ENCODE measurements at places on chromosomes 11 and 22.
A peak's percentile ranks its signal among the peaks of the same experiment; 100 is the strongest.

- DNase-seq, result no peak
These were observed 31.6 kb upstream of the MYH9 start for GRCh38 chr22:36419177-36419911.

DNA sequence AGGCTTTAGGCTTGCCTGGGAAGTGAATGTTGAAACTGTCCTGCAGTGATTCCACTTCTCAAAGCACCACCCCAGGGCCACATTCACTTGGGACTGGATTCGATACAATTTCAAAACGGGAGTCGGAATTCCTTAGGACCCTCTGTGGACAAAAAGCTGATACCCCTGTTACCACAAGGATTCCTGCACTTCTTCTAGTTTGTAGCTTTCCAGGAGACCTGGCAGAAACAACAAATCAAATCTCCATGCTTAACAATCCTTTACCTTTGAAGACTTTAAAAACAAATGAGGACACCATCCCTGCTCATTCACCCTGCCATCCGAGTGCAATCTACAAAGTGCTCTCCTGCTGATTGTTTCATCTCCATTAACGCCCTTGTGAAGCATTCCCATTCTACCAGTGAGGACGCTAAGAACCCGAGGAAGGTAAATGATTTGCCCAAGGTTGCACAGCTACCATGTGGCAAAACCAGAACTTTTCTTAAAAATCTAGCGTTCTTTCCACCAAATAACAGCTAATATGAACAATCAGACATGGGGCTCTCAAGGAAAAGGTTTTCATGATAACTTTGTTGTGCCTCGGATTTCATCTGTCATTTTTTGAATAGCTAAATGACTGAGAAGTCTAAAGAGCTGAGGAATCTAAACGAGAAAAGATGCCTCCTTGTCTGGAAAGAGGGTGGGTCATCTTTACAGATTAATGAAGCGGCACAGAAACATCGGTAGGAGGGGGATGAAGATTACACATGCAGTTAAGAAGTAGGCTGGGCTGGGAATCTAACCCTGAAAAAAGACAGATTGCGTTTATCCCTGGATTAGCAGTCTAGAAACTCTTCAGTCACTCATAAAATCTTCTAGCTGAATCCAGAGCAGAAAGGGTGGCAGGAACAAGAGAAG is 720 bp upstream of the MPZL2 start:
- DNase-seq, result no peak

DNA sequence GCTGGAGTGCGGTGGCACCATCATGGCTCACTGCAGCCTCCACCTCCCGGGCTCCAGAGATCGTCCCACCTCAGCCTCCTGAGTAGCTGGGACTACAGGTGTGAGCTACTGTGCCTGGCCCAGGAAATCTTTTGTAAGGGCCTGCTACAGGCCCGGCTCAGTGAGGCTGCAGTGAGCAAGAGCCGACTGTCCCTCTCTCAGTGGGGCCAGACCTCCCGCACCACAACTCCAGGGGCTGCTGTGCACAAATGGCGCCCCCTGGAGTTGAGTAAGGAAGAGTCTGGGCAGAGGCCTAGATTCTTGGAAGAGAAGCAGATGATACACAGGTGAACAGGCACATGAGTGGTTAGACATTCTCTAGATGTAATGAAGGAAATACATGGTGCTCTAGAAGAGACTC is 7.0 kb downstream of the SERHL2 start:
- DNase-seq, result no peak

DNA sequence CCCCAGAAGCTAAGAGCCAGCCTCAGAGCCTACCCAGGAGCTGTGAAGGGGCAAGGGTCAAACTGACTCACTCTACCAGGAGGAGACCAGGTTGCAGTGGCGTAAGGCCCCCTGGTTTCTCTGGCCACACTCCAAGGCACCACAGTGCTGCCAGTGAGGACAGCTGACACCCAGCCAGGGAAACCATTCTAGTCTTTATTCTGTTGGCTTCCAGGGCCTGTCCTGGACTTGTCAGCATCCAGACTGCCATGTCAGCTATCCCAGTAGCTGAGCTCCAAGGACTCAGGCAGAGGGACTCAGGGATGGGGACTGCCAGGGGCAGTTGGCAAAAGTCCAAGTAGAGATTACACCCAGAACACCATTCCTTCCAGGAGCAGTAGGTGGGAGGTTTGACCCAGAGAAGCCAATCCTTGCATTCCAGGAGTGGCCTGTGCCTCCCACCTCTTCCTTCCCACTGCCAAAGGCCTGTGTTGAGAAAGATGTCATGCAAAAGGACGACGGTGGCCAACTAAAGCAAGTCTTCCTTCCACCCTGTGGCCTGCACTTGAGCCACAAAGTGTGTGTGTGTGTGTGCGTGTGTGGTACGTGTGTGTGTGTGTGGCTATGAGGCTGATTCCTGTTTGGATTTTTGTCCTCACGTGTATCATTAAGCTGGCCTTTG is 3.6 kb upstream of the MAPK8IP1 start:
- DNase-seq, result no peak

GRCh38 chr11:29562183-29562582 is 454.6 kb downstream of the KCNA4 start:
- no peak for DNase-seq

- DNase-seq, result no peak
These were observed 996.7 kb upstream of the CHORDC1 start for GRCh38 chr11:91219535-91219934.

GRCh38 chr11:110077831-110078325 is 15.3 kb upstream of the ZC3H12C start:
- DNase-seq, result peak; percentile 51

- no peak for DNase-seq
These were observed 71.8 kb downstream of the PIWIL4 start for GRCh38 chr11:94638902-94639373.

- DNase-seq, result no peak
These were observed 2.0 kb downstream of the FAM83F start for GRCh38 chr22:39996732-39997131.

- DNase-seq, result no peak
These were observed 638 bp downstream of the NRGN start for GRCh38 chr11:124740277-124740882.

DNA sequence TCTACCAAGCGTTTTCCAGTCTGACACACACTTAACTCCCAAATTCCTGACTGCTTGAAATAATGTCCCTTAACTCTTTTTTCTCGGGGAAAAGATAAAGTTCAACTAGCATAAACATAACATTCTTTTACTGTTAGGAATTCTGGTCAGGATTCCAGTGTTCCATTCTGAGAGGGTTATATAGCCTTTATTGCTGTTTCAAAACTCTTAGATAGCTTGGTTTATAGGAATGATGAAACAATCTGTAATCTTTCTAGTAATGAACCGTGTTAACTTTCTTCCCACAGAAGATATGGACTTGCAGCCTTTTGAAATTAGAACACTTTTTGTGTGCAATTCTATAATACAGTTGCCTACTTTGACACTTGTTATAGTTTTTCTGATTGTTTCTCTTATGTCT is 8.6 kb downstream of the REXO2 start:
- DNase-seq, result peak; percentile 3

GRCh38 chr22:39959640-39960447 is at the start of gene TMA7B:
TMA7B (plus strand) TSS chr22:39960397; CDS start chr22:39964375, 3,978 bp downstream.
- no peak for DNase-seq

DNA sequence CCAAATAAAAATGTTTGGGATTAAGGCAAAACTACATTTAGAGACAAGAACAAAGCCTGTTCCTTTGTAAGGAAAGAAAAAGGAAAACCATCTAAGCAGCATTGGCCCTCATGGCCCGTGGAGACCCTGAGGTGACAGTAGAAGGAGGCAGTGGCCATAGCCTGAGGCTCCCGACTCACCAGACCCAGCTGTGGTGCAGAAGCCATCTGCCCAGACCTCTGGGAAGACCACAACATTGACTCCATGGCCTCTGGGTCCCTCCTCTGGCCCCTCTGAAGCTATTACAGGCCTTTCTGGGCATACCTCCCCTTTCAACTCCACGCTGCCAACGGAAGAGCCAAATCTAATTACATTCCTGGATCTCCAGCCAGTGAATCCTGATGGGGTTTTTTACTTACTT is 6.4 kb downstream of the PRAME start:
- DNase-seq, result no peak

DNA sequence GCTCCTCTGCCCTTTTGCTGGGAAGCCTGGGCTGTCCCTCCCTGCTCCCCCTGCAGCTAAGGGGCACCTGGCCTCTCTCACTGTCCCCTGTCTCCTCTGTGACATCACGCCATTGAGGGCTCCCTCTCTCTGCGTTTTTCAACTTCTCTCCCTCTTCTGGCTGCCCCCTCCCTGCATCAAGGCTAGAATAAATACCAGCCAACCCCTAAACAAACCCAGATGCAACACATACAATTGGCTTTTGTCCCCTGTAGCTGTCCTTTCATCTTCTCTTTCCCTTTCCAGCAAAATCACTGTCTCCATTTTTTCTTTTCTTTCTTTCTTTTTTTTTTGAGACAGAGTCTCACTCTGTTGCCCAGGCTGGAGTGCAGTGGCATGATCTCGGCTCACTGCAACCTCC is 3.3 kb upstream of the MIEF1 start:
- no peak for DNase-seq

GRCh38 chr11:2794968-2795322 is 90.6 kb downstream of the CDKN1C start:
- no peak for DNase-seq

DNA sequence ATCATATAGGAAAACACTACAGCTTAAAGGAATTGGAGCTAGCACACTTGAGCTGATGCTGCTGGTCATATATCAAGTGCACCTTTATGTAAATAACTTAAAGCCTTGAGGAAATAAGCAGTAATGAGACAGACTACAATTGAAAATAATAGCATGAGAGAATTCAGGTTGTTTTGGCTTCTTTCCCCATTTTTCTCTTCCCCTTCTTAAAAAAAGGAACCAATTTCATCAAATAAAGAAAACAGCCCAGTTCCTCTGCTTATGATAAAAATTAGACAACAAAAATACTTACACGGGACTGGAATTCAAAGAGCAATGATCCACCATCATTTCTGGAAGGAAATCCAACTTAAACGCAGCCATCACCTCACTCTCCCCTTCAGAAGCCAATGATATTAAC is 50.2 kb upstream of the RAPSN start:
- no peak for DNase-seq

GRCh38 chr11:78298291-78298771 is 109.6 kb downstream of the USP35 start:
- no peak for DNase-seq

DNA sequence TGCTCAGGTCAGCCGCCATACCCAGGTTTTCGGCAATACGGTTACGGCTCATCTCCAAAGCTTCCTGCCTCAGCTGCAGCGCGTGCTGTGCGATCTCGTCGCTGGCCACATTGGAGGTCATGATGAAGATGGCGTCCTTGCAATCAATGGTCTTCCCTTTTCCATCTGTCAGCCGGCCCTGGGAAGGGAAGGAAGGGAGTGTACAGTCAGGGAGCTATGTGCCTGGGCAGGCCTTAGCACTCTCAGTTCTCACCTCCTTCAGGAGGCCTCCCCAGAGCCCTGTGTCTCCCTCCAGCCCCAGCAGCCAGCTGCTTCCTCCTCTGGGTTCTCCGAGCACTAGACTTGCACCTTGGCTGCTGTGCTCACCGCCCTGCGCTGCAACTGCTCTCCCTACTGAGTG is 51.5 kb upstream of the PHOX2A start:
- no peak for DNase-seq
